ENCODE measurements at places on chromosomes 6 and 20. TPM values are rescaled to one million over a fixed set of nuclear protein-coding genes. Genes with fewer than 3 reads are reported as not detected.

Gene CD164
- 165 TPM for total RNA-seq

DNA sequence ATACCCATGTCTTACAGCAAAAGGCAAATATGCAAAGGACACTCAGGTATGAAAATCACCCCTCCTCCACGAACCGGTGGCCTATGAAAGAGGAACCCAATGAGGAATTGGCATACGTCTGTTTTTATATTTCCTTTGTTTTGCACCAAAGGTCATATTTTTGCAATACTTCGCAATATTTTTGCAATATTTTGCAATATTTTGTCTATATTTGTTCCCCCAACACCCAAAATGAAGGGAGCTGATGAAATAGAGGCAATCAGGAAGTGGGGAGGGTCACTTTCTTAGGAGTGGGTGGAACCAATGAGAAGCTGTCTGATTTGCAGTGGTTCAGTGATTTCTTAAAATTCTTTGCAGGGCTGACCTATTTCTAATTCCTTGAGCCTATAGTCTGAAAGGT is 296.8 kb upstream of the TSHZ2 start:
- H3K36me3 ChIP-seq = no peaks in the 10 kb centered on the region
- DNase-seq = no peak
- H3K4me1 ChIP-seq = no peaks in the 10 kb centered on the region
- no peak overlapping the region for H3K27ac ChIP-seq

DNA sequence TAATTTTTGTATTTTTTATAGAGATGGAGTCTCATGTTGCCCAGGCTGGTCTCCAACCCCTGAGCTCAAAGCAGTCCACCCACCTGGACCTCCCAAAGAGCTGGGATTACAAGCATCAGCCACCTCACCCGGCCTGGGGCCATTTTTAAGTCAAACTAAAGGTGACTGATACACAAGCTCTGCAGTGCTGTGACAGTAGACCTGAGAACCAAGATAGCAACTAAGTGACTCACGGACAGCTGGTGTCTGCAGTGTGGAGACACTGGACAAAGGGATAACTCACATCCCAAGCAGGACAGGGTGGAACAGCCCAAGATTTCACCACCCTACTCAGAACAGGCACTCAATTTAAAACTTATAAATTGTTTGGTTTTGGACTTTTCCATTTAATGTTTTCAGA is 402.5 kb downstream of the CD83 start:
- DNase-seq = no peak
- H3K27me3 ChIP-seq = no peaks in the 10 kb centered on the region
- H3K4me3 ChIP-seq = no peak overlapping the region
- peaks cover 3% of the 10 kb centered on the region for H3K4me1 ChIP-seq

DNA sequence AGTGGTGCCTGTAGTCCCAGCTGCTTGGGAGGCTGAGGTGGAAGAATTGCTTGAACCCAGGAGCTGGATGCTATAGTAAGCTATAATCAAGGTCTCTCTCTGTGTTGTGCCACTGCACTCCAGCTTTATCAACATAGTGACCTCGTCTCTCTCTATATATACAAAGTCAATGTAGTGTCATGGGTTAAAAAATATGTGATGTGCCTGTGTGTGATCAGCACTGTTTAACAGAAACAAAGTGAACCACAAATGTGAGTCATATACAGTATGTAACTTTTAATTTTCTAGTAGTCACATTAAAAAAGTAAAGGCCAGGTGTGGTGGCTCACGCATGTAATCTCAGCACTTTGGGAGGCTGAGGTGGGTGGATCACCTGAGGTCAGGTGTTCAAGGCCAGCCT is 85.3 kb upstream of the RNF24 start:
- no peak overlapping the region for H3K4me3 ChIP-seq
- H3K27ac ChIP-seq = no peak overlapping the region
- H3K36me3 ChIP-seq = no peaks in the 10 kb centered on the region
- no peak for DNase-seq
- peaks cover 9% of the 10 kb centered on the region for H3K27me3 ChIP-seq

- no peaks in the 10 kb centered on the region for H3K4me1 ChIP-seq
- H3K4me3 ChIP-seq = no peak overlapping the region
- H3K36me3 ChIP-seq = no peaks in the 10 kb centered on the region
- no peak overlapping the region for H3K27ac ChIP-seq
- H3K27me3 ChIP-seq = peaks cover 4% of the 10 kb centered on the region
Measured at GRCh38 chr6:39178804-39179203, 50.5 kb downstream of the KCNK5 start.

DNA sequence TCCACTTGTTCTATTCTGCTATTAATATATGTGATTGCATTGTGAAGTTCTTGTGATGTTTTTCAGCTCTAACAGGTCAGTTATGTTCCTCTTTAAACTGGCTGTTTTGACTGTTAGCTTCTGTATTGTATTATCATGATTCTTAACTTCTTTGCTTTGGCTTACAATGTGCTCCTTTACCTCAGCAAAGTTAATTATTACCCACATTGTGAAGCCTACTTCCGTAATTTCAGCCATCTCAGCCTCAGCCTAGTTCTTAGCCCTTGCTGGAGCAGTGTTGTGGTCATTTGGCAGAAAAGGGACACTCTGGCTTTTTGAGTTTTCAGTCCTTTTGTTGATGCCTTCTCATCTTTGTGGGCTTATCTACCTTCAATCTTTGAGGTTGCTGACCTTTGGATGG is 440.2 kb downstream of the TBC1D32 start:
- no peak for DNase-seq
- peaks cover 3% of the 10 kb centered on the region for H3K36me3 ChIP-seq
- H3K4me1 ChIP-seq = peaks cover 1% of the 10 kb centered on the region
- H3K27me3 ChIP-seq = peaks cover 1% of the 10 kb centered on the region
- H3K27ac ChIP-seq = no peak overlapping the region
- H3K4me3 ChIP-seq = no peak overlapping the region
